ENCODE measurements at places on chromosomes 2 and 18.

- no peak for DNase-seq
Observed at GRCh38 chr2:28387082-28387960, 5.3 kb upstream of the FOSL2 start.

DNA sequence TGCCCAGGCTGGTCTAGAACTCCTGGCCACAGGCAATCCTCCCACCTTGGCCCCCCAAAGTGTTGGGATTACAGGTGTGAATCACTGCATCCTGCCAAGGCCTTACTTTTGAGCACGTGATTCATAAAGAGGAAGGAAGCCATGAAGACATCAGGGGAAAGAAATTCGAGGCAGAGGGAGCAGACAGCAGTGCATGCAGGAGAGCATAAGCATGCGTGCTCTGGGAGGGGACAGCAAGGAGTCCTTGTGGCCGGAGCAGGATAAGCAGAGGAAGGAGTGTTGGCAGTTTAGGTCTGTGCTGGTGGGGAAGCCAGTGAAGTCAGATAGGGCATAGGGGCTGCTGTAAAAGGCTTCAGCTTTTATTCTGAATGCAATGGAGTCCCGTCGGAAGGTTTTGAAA is 400.5 kb upstream of the RAB12 start:
- no peak for DNase-seq

DNA sequence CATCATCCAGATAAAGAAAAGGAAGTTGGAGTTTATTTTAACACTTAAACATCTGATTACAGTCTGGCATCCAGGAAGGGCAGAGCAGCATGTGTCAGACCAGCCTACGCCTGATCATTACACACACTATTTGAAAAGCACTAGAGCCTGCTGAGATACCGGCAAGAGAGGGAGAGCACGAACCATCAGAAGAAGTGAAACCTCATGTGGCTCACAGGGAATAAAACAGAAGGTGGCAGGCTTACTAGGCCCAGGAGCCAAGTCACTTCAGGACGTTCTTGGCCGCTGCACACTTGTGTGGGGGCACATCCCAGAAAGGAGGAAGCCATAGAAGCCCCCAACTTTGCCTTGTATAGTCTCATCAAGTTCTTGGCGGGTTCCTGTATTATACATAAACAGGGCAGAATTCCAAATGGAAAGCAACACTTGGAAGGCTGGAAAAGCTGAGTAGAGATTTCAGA is 105.5 kb downstream of the UGGT1 start:
- no peak for DNase-seq

DNA sequence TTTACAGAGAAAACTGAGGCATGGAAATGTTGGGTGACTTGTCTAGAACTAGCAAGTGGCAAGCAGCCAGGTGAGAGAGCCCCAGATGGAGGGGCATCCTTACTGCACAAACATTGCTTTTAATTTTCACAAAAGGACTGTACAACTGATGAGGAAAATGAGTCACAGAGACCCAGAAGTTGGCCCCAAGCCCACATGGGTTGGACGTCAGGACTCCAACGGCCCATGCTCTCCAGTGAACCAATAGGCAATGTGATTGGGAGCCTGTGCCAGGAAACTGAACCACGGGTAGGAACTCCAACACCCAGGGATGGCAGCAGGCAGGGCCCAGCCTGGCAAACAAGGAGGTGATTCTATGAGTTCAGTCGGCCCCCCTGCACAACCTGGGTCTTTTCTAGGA is 50.8 kb downstream of the PID1 start:
- DNase-seq: peak; percentile 9

DNA sequence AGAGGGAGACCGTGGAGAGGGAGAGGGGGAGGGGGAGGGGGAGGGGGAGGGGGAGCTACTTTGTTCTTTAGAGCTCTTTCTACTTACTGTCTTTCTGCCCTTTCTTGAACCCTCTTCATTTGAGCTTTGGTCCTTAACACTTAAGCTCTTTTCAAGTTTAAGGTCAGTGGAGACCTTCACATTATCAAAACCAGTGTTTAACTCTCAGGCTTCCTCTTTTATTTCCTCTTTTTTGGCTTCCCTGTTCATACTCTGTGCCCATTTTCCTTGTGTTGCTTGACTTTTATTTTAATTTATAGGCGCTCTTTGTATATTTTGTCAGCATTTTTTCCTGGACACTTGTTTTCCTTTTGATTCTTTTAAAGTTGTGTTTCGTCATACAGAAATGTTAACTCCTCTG is 37.1 kb downstream of the ACSL3 start:
- DNase-seq: no peak

DNA sequence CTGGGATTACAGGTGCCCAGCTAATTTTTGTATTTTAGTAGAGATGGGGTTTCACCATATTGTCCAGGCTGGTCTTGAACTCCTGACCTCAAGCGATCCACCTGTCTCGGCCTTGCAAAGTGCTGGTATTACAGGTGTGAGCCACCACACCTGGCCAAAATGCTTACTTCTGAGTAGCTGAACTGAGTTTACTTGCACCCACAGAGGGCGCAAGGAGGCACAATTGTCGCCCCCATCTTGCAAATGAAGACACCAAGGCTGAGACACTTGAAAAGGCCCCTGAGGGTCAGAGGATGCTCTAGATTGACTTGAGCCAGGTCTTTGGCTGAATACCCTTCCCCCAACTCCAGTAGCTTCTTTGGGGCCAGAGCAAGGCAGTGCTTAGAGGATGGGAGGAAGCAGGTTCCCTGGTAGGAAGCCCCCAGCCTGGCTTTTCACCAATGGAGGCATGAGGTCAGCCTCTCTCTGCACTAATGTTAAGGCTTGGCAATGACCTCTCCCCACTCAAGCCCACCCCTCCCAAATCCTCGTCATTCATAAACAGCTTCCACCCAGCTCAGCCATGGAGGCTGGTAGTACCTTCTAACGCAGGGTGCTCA is 14.5 kb upstream of the KIF1A start:
- DNase-seq: no peak

- no peak for DNase-seq
Observed at GRCh38 chr2:189685540-189686229, 11.2 kb downstream of the ANKAR start.

GRCh38 chr2:74464406-74464805 is 776 bp downstream of the MOGS start:
- no peak for DNase-seq

DNA sequence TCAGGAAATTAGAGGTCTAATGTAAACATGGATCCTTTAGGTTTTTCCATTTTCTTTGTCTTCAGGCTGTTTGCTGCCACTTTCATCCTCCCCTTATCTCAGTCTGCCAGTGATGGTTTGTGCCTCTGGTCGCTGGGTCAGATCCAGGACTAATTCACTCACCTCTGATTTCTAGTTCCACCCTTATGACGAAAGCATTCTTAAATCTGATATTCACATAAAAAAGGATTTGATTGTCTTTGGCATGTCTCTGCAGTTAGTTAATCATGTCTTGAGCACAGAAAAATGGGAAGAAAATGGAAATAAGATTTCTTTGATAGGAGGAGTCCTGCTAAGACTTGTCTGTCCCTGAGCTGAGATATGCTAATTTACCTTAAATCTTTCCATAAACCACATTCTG is 4.6 kb downstream of the IL1RL1 start:
- no peak for DNase-seq

GRCh38 chr2:216569765-216570164 is 63.5 kb upstream of the IGFBP2 start:
- DNase-seq: no peak

GRCh38 chr2:238404406-238405216 is 22.1 kb upstream of the ASB1 start:
- peak; percentile 69 for DNase-seq

DNA sequence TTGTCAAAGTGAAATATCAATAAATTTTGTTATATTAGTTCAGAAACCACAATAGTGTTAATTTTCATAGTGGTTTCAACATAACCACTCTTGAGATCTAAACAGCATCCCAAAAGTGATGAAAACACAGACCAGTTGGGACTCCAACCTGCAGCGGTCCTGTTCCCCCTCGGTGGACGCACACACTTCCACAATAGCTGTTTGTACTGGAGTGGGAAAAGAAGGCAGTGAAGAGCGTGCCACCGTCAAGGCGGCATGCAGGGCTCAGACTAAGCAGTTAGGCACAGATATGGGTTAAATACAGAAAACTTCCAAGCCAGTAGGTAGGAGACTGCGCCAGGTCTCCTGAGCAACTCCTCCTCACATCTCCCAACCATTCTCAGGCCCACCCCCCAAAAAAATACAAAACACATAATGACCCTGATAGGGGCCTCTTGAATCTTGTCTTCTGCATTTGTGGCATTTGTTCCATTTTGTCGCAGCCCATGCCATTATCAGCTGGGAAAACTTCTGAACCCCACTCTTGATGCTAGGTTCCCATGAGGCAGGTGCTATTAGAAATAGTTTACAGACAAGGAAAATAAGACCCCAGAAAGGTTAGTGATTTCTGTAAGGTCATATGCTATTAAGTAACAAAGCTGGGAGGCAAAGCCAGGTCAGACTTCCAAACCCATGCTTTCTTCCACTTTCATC is 57.7 kb downstream of the GORASP2 start:
- no peak for DNase-seq

DNA sequence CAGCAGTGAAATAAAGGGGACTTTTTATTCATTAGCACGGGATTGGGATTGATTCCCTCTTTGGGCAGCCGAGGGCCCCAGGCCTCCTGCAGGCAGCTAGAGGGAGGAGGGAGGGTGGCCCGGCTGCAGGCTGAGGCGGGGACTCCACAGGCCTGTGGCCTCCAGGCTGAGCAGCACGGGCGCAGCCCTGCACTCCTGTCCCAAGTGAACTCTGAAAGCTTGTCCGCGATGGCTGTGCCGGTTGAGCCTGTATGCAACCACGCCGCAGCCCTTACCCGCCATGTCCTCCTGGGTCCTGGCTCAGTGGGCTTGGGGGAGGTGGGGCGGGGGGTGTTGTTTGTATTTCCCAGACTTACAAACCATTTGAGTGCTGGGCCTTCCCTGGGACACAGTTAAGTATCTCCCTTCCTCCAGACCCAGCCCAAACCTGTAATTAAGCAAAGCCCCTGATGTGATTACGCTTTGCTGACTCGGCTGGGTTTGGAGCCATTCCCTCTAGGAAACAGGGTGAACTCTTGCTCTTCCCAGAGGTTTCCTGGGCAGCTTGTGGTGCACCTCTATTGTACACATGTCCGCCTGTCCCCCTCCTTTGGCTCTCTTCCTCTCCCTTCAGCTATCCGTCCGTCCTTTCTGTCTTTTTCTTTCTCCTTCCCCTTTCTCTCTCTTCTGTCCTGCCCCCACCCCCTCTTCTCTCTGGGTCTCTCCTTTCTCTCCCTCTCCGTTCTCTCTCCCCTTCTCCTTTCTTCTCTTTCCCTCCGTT is 5.3 kb downstream of the GLI2 start:
- no peak for DNase-seq

- DNase-seq: no peak
Observed at GRCh38 chr2:200335657-200336056, 29.2 kb downstream of the SPATS2L start.

DNA sequence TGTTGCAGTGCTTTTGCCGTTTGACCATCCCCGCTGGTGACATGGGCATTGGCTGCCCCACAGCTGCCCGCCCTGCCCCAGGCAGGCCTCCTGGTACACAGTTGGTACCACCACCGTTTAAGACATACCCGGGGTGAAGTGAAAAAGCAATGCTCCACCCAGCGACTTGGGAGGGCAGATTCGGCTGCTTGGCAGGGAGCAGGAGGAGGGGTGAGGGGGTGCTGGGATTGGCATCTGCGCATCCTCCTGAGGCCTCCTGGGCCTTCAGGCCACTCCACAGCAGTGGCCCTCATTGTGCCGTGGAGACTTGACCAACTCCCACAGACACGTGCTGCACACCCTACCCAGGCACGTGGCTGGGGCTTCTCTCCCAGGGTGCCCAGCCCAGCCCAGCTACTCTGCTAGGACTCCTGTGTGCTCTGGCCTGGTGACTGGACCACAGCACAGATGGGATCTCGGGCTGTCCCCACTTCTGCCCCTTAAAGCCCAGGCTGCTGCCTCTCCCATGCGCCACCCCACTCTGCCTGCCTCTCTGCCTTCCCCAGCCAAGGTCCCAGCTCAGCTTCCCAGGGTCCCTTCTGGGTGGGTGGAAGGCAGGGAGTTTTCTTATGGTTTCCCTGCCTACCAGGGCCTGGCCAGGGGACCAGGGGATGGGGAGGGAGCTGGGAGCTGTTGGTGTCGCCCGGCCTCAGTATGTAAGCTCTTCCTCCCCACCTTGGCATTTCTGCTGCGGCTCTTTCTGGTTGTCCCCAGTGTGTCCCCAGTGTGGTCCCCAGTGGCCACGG is 157.0 kb upstream of the HS6ST1 start:
- no peak for DNase-seq

DNA sequence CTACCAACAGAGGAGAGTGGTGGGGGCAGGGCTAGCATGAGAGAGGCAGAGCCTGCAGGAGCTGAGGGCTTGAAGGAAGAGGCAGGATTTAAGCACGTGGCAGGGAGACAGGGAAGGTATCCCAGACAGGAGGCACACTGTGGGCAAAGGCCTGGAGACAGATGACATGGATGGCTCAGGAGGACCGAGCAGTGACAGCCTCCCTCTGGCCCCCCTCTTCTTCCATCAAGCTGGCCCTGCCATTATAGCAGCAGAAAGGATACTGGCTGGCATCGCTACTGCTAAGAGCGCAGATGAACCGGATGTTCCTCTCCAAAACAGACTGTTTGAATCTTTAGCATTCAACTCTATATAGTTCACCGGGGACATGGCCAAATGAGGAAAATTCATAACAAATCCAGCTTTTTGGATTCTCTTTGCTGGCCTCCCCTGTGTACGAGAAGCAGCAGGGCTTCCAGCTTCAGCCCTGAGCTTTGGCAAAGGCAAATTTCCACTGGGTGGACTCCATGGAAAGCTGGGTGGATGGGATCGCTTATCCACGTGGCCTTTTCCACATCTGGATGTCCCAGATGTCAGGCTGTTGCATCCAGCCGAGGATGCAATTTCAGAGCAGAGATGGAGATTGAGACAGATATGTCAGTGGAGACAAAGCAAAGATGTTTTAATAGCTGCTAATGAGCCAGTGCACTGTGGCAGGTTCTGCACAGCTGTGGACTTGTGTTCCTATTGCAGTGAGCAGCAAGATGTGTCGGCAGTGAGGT is 36.2 kb downstream of the CAPN13 start:
- DNase-seq: no peak

- no peak for DNase-seq
Observed at GRCh38 chr2:128414946-128415778, 96.5 kb upstream of the HS6ST1 start.

DNA sequence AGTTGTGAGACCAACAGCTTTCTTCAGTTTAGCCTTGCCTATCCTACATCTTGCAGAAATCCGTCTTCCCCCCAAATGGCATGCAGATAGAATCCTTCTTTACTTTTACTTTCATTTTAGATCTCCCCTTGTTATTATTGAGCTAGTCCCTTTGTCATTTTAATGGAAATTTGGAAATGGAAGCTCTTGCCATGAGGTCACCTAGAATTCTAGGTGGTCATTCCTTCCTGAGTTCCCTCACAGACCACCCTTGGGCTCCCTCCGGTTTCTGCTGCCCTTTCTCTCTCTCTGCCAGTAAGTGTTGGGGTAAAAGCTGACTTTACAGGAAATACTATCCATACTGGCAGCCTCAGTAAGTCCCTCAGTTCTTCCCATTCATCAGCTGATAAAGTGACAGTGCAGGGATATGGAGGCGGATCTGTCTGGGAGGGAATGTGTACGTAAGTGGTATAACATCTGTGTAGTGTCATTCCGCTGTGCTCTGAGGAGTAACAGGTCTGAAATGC is 30.2 kb downstream of the ARHGAP25 start:
- no peak for DNase-seq
